ENCODE measurements at places on chromosomes 6 and 20.

GRCh38 chr20:25006431-25007167 lies 14.0 kb upstream of the APMAP start:
- no peak for DNase-seq

GRCh38 chr6:165653196-165653595 lies 9.8 kb downstream of the PDE10A start:
- no peak for DNase-seq

GRCh38 chr20:61757-62156 lies 25.7 kb upstream of the DEFB125 start:
- no peak for DNase-seq

DNA sequence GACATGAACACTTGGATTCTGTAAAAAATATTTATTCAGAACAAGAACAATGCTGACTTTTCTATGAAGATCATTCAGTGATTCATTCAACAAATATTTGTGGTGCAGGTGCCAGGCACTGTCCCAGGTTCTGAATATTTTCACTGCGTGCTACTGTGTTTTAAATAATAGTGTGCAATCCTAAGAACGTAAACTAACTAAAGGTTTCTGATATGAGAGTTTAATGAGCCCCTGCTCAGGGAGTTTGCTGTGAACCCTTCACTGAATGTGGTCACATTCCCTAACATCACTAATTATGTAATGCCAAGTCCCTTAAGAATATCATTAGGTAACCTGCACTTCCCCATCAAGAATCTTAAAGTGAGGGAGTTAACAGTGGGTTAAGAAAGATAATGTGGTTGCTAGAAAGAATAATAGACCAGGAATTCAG lies 1.7 kb upstream of the TMEM170B start:
- DNase-seq = no peak

- DNase-seq = no peak
Measured at GRCh38 chr20:40497899-40498691, 190.9 kb downstream of the MAFB start.

DNA sequence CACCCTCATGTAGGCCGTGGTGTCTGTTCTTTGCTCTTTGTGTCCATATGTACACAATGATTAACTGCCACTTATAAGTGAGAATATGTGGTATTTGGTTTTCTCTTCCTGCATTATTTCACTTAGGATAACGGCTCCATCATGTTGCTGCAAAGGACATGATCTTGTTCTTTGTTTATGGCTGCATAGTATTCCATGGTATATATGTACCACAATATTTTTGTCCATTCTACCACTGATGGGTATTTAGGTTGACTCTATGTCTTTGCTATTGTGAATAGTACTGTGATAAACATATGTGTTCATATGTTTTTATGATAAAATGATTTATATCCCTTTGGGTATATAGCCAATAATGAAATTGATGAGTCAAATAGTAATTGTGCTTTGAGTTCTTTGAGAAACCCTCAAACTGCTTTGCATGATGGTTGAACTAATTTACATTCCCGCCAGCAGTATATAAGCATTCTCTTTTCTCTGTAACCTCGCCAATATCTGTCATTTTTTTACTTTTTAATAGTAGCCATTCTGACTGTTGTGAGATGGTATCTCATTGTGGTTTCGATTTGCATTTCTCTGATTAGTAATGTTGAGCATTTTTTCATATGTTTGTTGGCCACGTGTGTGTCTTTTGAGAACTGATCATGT lies 174.4 kb upstream of the NT5E start:
- no peak for DNase-seq

- no peak for DNase-seq
Measured at GRCh38 chr20:5806457-5807263, 56.5 kb downstream of the SHLD1 start.

DNA sequence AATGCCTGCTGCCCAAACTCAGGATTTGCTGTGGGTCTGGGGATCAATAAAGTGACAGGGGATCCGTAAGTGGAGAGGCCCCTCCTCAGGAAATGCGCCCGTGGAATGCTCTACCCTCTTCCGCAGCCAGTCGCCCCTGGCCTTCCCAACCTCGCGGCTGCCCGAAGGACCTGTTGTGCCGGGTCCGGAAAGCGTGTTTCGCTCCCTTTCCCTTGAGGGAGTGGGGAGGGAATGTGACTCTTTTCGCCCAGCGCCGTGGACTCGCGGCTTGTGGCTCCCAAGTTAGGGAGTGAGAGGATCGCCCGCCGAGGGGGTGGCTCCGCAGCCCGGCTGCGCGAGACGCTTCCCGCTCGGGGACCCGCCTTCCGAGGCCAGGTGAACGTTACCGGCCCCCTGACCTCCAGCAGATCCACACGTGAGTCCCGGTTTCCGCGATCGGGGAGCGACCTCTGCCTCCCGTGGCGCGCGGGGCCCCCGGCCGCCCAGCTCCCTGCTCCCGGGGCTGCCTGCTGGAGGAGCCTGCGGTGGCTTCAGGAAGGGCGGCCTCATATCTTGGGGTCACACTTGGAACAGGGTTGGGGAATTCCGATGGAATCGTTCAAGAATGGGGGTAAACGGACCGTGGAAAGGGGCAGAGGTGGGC lies 666 bp downstream of the TPD52L1 start:
- no peak for DNase-seq

DNA sequence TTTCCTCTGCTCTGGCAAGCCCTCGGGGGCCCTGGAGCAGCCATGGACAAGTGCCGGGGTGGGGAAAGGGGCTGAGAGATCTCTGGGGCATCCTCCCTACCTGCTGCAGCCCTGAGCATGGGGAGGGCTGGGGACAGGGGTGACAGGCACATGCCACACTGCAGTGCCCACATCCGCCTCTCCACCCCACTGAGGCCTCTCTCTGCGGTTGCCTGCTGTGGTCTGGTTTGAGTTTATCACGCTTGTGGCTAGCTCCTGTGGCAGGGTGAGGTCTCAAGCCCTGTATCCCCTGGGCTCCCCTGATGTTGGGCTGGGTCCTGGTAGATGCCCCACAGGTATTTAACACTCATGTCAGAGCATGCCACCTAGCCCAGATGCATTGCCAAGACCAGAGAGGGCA lies 52.9 kb upstream of the MLN start:
- no peak for DNase-seq

DNA sequence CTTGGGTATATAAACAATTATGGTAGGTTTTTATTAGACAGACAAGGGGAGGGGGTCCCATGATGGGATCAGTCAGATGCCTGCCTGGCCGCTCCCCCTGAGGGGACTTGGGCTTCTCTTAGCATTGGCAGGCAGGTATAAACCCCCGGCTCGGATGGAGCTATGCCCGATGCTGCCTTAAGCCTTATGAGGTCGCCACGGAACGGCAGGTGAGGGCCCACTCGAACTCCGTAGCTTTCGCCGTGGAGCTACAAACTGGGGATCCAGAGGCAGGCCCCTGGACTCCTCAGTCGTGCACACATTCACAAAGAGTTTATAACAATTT lies 148.8 kb downstream of the TRIM27 start:
- DNase-seq = no peak

- DNase-seq = no peak
Measured at GRCh38 chr6:40054602-40055001, 120.3 kb upstream of the MOCS1 start.

DNA sequence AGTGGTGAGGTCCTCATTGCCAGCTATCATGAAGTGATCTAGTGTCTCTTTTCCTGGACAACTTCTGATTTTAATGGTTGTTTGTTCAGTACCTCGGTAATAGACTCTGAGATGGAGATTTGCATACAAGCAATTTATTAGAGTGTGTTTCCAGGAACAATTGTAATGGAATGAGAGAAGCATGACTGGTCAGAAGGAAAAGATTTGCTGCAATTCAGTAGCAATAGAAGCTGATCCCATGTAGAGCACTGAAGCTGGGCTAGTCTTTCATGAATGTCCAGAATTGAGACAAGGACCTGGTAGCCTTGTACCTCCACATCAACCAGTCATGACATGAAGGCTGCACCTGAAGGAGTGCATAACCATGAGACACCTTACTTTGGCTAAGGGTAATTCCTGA lies 526.5 kb downstream of the NKAIN2 start:
- DNase-seq = no peak

DNA sequence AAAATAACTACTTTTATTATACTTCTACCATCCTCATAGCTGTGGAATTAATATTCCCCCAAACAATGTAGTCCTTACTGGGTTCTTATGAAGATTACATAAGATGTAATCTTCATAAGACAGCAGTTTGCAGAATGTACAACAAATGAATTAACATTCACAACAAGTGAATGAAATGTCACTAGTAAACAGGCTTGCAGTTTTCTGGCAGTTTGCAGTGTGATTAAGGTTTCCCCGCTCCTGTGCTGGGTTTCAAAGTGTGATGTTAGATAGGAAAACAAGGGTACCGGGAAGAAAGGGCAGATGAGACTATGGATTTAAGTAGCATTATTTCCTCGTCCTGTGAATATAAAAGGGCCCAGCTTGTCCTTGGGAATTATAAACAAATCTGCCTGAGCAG lies 22.5 kb downstream of the ARFGEF3 start:
- no peak for DNase-seq

- DNase-seq = no peak
Measured at GRCh38 chr6:112437058-112437457, 89.9 kb downstream of the RFPL4B start.

DNA sequence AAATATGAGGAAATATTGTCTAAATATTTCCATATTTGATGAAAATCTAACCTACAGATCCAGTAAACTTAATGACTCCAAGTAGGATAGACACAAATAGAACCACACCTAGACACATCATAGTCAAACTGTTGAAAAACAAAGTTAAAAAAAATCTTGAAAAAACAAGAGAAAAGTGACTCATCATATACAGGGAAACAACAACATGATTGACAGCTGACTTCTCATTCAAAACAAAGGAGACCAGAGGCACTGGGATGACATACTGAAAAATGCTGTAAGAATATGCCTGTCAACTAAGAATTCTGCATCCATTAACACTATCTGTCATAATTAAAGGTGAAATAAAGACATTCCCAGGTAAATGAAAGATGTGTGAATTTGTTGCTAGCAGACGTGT lies 38.8 kb downstream of the BMP2 start:
- no peak for DNase-seq

GRCh38 chr6:7776509-7776908 lies 50.6 kb downstream of the BMP6 start:
- no peak for DNase-seq

DNA sequence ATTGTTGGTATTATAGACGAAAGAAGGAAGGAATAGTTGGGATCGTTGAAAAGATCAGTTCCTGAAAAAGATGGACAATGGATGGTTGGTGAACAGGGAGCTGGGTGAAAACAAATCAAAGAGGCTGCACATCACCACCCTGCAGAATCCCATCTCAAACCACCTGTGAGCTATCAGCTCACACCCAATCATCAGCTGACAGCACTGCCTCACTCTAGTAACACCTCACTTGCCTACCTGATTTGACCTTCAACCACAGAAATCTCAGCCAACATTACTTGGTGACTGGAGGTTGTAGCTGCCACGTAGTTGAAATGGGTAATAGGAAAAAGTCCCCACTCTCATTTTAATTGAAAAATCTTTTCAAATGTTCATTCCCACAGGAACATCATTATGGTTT lies 101.8 kb upstream of the DST start:
- DNase-seq = no peak

DNA sequence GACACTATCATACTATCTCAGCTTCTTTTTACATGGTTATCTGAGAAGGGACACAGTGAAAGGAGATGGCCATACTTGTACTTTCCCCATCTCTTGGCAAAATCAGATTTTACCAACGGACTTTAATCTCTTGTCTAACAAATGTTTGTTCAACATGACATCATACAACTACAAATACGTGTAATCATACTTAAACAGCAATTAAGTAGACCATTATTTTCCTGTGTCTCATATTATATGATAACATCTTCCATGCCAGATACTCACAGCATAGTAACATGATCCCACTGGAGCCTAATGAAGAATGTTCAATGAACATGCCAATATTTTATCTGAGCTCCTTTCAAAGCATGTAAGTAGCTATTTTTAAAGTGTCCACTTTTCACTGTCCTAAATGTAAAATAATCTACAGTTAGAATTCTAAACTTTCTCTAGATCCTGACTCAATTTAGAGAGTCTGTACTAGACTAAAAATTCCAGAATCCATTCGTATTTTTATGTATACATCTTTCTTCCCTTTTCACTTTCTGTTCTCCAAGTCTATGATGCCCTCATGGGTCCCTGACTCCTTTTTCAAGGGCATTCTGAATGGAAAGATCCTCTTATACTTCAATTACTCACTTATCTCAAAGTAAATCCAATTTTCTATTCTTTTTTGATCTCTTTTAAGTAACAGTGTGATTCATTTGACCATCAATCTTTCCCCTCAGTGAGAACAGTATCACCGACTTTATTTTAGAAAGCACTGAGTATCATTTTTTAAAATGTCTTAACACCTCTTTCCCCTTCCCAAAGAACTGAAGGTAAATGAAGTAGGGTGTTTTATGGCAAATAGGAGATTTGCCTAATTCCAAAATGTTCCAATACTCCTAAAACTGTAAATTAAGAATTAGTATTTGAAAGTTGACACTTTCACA lies 133.5 kb downstream of the CDK19 start:
- DNase-seq = no peak

GRCh38 chr6:9623985-9624384 lies 790.9 kb downstream of the TFAP2A start:
- DNase-seq = no peak

GRCh38 chr20:11376998-11377397 lies 540.7 kb upstream of the BTBD3 start:
- DNase-seq = no peak

DNA sequence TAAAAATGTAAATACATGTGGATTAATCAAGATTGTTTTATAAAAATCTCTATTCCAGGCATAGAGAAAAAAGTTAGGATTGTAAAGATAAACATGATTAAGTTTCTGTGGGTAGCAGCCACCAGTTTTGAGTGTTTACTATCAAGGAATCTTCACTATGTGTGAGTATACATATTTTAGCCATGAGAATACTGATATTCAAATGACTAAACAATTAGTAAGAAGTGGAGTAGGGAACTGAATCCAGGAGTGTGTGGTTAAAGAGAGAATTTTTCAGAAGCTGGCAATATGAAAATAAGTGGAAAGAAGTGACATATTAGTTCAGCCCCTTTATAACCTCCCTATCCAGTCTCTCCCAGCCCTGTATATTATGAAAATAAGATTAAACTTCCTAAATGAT lies 10.3 kb downstream of the ELOVL2 start:
- DNase-seq = no peak

GRCh38 chr6:167308207-167308606 lies 16.7 kb upstream of the TTLL2 start:
- DNase-seq = no peak

GRCh38 chr20:62688855-62689460 lies 19.7 kb upstream of the NTSR1 start:
- no peak for DNase-seq

All from fibroblast of the conjunctiva (primary cell).